Dermis microvascular lymphatic vessel endothelial cell (primary cell): ENCODE measurements at places on chromosomes 11 and 22.
A peak's percentile ranks its signal among the peaks of the same experiment; 100 is the strongest.

DNA sequence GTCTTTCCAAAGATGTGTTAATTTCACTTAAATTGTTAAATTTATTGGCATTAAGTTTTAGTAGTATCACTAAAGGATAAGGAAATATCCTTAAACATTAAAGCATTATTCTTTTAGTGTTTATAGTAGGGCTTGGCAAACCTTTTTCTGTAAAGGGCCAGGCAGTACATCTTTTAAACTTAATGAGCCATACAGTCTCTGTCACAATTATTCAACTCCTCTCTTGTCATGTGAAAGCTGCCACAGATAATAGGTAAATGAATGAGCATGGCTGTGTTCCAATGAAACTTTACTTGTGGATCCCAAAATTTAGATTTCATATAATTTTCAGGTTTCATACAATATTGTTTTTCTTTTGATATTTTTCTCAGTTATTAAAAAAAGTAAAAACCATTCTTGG lies 268.2 kb upstream of the C11orf87 start:
- no peak for DNase-seq

DNA sequence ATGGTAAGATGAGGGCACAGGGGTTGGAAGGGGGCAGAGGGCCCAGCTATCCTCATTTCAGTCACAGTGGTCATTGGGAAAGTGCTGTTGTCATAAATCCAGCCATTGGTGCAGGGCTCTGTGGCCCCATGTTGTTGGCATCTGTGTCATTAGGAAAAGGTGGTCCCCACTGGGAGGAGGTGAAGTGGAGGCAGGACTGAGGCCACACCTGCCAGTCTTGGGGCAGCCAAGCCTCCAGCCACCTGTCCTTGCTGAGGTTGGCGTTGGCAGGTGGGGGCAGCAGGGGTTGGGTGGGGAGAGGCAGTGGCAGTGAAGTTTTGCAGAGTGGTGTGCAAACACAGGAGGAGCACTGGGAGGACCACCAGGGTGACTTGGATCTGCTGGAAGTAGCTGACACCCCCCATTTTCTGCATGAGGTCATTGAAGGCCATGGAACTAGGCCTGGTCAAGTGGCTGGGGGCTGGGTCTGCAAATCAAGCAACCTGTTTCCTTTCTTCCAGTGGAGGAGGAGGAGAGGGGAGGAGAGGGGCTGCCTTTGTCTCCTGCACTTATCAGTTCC lies 25.3 kb downstream of the SLC22A6 start:
- no peak for DNase-seq

DNA sequence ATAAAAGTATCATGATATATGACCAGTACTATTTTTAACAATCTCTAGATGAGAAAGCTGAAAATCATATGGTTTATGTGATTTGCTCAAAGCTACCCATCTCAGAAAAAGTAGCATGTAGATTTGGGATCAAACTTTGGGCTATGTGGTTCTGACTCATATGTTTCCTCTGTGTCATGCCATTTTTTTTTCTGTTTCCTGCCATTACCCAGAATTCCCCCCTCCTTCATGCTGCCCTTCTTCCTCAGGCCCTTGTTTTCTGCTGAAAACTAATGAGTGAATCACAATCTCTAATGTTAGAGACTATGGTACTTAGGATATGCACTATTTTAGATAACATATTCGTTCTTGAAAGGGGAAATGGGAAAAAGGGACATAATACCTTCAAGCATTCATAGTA lies 80.7 kb downstream of the JRKL start:
- DNase-seq: no peak

DNA sequence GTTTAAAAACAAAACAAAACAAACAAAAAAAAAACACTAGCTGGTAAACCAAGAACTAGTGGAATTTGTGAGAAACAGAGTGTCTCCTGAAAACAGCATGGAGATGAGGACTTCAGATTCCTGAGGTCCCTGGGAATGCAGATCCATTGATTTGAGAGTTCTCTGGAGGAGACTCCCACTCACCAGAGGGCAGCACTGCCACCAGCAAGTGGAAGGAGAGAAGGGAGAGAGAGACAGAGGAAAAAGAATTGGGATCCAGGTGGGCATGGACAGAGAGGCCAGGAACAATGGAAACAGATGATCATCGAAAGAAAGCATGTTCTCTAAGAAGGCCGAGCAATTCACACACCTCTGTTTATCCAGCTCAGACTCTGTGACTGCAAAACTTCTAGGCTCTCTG lies 31.8 kb downstream of the ETS1 start:
- DNase-seq: peak; percentile 72

DNA sequence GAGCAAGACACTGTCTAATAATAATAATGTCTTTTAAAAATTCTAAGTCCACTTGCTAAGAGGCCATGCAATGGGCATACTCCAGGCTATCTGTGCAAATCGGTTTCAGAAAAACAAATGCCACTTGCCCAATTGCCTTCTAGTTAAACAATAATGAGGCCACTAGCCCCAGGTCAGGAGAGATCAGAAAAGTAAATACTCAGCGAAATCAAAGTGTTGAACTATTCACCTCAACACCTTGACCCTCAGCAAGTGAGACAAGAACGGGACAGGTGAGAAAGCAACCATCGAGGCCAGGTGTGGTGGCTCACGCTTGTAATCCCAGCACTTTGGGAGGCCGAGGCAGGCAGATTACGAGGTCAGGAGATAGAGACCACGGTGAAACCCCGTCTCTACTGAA lies 72.3 kb upstream of the SYN3 start:
- no peak for DNase-seq

DNA sequence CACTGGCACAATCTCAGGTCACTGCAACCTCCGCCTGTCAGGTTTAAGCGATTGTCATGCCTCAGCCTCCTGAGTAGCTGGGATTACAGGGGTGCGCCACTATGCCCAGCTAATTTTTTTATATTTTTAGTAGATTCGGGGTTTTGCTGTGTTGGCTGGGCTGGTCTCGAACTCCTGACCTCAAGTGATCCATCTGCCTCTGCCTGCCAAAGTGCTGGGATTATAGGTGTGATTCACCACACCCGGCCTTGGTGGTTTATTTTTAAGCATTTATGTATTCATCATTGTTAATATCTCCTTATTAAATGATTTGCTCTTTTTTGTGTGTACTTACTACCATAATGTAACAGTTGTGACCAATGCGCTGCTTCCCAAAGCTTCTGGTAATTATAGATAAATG lies 171.7 kb downstream of the DDX10 start:
- DNase-seq: no peak

DNA sequence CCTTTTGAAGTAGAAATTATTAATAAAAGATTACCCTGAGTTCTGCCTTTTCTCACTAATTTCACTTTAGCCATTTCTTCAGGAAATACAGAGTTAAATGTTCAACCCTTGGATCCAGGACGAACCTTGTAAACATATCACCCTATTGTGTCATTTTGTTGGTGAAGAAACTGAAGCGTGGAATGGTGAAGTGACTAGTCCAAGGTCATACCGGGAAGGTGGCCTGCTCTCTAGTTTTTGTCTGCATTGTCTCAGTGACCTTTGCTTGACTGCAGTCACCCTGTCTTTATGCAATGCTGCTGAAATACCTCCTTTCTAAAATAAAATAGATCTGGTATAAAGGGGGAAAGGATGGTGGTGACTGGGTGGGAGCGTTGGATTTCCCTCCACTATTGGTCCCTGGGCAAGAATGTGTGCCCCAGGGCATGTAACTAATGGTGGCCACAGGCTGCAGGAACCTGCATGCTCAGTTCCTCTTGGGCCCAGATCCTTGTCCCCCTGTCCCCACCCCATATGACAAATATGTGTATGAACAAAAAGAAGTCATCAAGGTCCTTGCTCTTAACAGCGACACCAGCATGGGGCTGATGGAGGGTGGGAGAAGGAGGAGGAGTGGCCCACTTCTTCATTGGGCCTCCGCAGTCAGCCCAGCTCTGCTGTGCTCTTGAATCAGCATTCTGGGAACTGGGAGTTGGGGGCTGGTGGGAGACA lies 977 bp upstream of the SORL1-AS1 start:
- no peak for DNase-seq

DNA sequence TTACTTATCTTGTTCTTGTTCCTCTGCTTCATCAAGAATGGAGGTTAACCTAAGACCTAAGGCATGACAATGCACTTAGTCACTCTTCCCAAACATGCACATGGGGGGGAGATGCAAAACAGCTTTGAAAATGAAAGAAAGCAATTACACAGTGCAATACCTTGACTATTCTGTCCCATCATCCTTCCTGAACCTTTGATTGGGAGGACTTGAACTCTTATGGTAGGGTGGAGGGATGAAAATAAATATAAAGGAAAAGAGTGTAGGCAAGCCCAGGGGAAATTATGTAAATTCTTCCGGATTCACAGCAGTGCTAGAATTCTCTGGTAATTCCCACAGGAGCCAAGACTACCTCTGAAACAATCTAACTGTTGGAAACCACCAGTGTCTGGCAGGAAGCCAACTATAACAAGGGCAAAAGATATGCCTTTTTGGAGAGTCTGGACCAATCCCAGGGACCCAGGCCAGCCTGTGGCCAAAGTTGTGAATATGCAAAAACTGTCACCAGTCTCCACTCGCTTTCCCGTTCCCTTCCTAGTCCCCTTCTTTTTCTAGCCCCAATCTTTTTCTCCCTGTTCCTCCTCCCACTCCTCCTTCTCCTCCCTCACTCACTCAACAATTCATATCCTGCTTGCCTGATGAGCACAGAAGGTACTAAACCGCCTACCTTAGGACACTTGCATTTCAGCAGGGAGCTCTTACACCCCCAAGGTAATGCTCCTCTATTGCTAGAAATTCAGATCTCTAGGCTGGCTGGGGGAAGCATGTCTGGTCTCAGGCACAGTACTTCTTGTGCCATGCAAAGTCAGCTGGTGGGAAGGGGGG lies 2.5 kb upstream of the RCN1 start:
- peak; percentile 73 for DNase-seq

GRCh38 chr11:12134236-12134585 lies 23.8 kb downstream of the MICAL2 start:
- no peak for DNase-seq

GRCh38 chr11:70716986-70717775 lies 318.9 kb downstream of the CTTN start:
- no peak for DNase-seq

DNA sequence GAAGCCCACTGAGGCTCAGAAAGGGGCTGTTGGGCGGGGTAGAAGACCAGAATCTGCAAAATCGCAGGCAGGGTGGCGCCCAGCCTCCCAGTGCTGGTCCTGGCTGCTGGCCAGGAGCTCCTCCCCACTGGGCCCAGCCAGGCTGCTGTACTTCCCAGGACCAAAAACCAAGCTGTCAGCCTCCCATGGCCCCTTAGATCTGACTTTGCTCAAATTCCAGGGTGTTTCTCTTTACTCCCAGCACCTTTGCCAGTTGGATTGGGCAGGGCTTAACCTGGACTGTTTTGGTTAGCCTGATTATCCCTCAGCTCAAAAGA lies 44.2 kb upstream of the WEE1 start:
- no peak for DNase-seq

GRCh38 chr11:10379022-10379421 lies 74.1 kb downstream of the ADM start:
- peak; percentile 45 for DNase-seq

GRCh38 chr11:118304568-118305248 lies at the start of gene CD3E:
CD3E (plus strand) TSS chr11:118304730; CDS start chr11:118304953, 223 bp downstream.
- DNase-seq: no peak

DNA sequence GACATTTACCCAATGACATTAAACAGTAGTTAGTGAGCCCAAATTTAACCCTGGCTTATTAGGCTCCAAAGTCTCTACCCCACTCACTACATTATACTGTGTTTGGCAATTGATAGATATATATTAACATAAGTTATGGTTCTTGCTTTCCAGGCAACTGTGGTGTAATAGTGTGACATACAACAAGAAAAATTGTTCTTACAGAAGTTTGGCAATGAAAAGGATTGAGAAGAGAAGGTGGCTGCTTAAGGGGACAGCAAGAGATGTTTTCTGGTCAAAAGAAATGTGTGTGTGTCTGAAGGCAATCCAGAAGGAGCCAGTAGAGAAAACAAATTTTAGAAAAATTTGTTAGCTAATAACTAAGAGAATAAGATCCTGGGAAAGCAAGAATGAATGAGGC lies 132.4 kb downstream of the SWAP70 start:
- no peak for DNase-seq

- DNase-seq: no peak
These were observed 106.7 kb downstream of the CCDC81 start for GRCh38 chr11:86481399-86481798.

DNA sequence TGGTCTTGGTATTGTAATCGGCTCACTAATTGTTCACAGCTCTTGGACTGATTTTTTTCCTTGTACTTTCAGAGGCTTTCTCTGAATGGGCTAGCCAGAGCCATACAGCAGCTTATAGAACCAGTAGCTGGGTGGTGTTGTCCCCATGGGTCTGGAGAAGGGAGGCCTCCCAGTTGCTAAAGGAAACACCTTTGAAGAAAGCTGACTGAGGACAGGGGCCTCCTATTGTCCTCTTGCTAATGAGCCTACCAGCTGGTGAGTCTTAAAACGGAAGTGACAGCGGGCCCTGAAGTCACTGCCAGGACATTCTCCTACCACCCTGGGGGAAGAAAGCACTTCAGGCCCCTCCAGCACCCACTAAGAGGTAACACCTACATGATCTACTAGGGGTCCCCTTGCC lies 9.9 kb downstream of the FADS3 start:
- DNase-seq: no peak

DNA sequence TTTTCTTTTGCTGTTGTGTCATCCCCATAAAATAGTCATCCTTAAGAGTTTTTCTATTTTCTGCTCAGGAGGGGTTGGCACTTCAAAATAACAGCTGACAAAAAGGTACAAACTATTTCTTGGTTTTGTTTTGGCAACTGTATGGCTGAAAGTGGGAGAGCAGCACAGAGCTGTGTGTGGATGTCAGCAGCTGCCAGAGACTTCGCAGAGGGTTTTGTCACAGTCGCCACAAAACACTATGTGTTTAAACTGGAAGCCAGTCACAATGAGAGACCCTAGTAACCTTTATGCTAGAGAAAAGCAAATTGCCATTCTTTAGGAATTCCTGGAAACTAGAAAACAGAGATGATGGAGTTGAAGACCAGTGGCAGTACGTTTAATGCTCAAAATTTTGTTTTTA lies 189.6 kb upstream of the CCDC90B start:
- no peak for DNase-seq

DNA sequence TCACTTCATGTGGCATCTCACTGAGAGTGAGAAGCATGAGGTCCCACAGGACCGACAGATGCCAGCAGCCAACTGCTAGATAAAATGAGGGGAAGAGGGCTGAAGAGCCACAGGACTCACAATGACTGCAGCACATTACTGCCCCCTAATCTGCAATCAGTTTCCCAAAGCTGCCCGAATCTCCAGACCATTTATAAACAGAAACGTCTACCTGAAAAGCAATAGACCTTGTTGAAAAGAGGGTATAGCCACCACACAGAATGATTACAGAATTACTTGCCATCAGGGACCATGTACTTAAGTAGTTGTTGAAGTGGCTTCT lies 12.4 kb upstream of the TEF start:
- DNase-seq: no peak
